ENCODE measurements at places on chromosomes 4 and X. TPM values are rescaled to one million over a fixed set of nuclear protein-coding genes. Genes with fewer than 3 reads are reported as not detected.

- DNase-seq = no peak
These were observed 1827.0 kb downstream of the C4orf33 start for GRCh38 chr4:130922955-130923354.

GRIA2 gene
- polyA plus RNA-seq = not detected

COL25A1 gene
- polyA plus RNA-seq = 0.10 TPM

GRCh38 chr4:123383566-123383965 lies 13.0 kb upstream of the SPRY1 start:
- DNase-seq = no peak

DNA sequence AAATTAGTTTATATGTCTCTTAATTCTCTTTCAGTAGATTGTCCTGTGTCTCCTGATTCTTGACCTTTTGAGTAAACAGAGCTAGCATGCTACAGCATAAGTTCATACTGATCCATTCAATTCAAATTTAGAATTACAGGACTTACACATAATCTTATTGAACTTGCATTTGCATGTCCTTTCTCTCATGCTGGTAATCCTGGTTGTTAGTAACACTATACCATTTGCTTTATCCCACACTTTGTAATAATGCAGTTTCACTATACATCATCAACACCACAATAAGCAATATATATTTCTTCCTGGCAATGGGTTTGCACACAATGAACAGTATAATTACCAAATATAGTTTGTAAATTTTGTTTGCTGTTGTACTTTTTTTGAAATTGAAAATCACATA lies 937.2 kb upstream of the GRID2 start:
- no peak for DNase-seq

- DNase-seq = no peak
These were observed 994.0 kb downstream of the ARAP2 start for GRCh38 chr4:35250331-35250730.

- no peak for DNase-seq
These were observed 18.5 kb upstream of the CXCL8 start for GRCh38 chr4:73721909-73722308.

PAGE5 gene
- polyA plus RNA-seq = not detected

- DNase-seq = no peak
These were observed 24.4 kb downstream of the SYAP1 start for GRCh38 chrX:16743604-16744325.

All from spleen (tissue), 13 donors.